Activated CD4-positive, alpha-beta T cell treated with anti-CD3 and anti-CD28 coated beads for 36 hours (primary cell): ENCODE measurements at places on chromosomes 6 and 20. TPM values are rescaled to one million over a fixed set of nuclear protein-coding genes. Genes with fewer than 3 reads are reported as not detected.
A peak's percentile ranks its signal among the peaks of the same experiment; 100 is the strongest.

GRCh38 chr6:43761666-43762409 lies 8.2 kb upstream of the VEGFA start:
- DNase-seq: no peak

DNA sequence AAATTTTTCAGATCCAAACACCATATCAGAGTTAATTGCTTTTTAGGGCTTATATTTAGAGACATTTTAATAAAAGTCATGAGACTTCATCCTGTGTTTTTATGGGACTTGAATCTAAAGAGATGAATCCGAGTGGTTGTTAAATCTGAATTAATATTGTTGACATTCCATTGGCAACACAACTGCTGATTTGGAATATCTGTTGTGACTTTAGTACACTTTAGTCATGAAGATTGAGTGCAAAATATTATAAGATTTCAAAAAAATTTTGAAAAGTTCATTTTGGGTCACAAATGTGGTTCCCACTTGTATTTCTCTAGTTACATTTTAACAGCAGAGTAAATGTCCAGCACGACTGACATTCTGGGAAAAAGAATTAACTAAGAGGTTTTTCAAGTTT lies 442.7 kb upstream of the HSF2 start:
- no peak for DNase-seq

DNA sequence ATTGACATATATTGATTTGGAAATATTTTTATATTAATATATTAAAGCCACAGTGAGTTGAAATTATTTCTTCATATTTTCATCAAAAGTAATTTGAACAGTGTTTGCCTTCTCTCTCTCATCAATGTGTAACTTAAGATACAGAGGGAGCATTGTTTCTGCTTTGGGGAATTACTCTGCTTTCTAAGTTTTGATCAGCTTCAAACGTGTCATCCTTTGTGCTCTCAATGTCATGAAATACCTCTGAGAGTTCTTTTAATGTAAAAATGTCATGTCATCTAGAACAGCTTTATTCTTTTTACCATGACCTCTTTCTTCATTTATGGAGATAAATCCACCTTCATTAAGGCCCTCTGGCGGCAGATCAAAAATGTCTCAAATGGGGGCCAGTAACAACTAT lies 259.4 kb upstream of the STXBP5 start:
- DNase-seq: no peak

MOXD1 gene
- not detected for total RNA-seq

DNA sequence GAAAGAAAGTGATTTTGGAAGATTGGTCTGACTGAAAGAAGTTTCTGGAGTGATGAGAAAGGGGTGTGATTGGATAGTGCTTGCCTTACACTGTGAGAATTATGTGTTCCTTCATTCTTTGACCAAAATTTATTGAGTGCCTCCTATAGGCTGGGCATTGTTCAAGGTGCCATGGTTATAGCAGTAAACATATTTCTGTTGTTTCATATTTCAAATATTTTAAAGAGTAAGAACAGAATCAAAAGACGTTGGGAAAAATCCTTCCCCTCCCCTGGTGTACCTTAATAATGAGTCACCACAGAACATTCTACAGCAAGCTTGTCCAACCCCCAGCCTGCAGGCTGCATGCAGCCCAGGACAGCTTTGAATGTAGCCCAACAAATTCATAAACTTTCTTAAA lies 78.6 kb downstream of the GCLC start:
- no peak for DNase-seq

DNA sequence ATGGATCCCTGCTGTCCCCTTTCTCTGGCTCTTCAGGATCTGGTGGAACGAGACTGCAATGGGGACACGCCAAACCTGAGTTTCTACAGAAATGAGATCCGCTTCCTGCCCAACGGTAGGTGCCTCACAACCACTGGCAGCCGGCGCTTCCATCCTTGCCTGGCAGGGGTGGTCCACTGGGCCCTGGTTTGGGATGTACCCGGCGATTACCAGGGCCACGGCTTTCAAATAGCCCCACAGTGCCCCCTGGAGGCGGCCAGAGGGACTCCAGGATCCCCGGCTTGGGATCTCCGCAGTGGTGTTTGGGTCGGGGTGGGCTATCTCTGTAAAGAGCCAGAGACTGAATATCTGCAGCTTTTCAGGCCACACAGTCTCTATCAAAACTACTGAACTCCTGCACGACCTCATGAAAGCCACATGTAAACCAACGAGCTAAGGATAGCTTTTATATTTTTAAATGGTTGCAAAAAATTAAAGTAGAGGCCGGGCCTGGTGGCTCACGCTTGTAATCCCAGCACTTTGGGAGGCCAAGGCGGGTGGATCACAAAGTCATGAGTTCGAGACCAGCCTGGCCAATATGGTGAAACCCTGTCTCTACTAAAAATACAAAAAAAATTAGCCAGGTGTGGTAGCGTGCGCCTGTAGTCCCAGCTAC lies 3.7 kb downstream of the OGFR start:
- peak; percentile 86 for DNase-seq

ATP9A gene
- total RNA-seq: 2.7 TPM

BPIFA1 gene
- total RNA-seq: not detected

DNA sequence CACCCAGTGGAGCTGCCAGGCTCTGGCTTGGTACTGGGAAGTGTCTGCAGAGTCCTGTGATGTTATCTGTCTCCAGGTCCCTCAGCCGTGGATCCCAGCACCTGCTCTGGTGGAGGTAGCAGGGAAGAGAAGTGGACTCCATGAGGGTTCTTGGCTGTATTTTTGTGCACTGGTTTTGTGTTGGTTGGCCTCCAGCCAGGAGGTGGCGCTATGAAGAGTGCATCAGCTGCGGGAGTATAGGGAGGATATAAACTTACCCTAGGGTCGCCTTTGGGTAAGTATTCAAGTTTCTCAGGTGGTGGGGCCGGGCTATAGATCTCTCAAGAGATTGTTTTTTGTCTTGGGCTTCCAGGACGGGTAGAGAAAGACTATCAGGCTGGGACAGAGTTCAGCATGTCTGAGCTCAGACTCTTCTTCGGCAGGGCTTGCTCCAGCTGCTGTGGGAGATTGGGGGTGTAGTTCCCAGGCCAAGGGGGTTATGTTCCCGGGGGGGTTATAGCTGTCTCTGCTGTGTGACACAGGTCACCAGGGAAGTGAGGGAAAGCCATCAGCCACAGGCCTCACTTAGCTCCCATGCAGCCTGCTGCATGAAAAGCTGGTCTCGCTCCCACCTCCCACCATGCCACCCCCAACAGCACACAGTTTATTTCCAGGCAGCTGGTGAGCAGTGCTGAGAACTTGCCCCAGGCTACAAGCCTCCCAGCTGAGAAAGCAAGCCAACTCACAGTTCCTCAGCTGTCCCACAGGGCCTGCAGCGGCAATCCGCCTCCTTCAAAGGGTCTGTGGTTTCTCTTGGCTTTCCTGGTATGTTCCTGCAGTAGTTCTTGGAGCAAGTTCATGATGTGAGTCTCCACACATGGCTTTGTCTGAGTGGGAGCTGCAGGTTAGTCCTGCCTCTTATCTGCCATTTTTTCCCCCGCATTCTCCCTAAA lies 115.7 kb downstream of the AIG1 start:
- DNase-seq: peak; percentile 12

GSTA1 gene
- not detected for total RNA-seq

IL17F gene
- 155 TPM for total RNA-seq

DNA sequence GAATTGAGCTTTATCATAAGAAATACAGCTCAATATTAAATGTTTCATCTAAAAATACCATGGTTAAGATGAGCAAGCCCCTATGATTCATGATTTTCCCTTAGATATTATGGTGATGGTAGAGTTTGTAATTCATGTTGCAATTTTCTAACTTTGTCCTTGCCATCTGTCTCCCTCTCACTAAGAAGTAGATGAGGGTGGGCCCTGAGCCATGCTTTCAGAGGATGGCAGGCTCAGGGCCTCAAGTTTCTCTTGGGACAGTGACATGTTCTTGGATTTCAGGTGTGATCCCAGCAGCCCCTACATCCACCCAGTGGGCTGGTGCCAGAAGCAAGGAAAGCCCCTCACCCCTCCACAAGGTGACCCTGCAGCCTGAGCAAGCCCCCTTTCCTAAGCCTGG lies 25.6 kb downstream of the L3MBTL1 start:
- DNase-seq: no peak

XKR7 gene
- not detected for total RNA-seq

DNA sequence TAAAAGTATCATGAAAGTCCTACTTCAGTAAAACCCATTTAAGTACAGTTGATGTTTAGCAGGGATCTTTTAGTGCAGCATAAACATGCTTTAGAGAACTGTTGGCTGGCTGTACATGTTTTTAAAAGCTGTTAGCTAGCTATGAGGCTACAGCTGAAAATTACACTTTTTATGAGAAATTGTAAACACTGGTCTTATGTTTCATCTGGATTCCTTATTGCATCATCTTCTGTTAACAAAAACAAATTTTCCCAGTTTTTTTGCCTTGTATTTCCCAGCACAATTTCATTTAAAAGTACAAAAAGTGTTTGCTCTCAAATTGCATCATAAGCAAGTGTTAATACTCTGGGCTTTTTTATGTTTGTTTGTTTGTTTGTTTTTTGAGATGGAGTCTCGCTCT lies 18.3 kb upstream of the HLA-E start:
- DNase-seq: no peak

- DNase-seq: no peak
These were observed 577 bp upstream of the FOXF2 start for GRCh38 chr6:1388630-1389368.

GRCh38 chr6:169779896-169780295 lies 28.5 kb downstream of the ERMARD start:
- DNase-seq: no peak

PACSIN1 gene
- 0.07 TPM for total RNA-seq

GRCh38 chr6:37381579-37381978 lies 27.8 kb downstream of the RNF8 start:
- DNase-seq: peak; percentile 31

DNA sequence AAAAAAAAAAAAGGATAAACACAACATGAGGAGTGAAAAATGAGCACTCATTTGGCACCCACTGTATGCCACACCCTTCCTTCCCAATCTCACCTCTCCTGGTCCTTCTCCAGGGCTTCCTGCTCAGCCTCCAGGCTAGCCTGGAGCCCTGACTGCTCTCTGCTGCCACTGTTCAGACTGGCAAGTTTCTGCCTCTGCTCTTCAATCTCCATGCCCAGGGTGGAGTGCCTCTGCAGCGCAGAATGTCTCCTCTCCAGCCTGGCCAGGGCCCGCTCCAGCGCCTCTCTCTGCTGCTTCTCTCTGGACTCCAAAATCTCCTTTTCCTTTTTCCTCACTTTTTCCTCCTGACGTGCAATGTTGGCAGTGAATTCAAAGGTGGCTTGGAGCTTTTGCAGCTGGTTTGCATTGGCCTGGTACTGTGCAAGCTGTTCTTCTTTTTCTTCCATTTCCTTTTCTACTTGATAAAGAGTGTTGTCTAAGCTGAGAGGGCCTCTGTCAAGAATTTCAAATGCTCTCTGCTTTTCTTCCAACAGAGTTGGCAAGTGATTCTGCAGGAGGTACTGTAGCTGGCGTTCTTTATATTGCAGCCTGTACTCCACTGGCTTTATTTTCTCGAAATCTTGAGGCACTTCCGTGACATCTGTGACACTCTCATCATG lies 194.4 kb downstream of the KIF16B start:
- no peak for DNase-seq

DNA sequence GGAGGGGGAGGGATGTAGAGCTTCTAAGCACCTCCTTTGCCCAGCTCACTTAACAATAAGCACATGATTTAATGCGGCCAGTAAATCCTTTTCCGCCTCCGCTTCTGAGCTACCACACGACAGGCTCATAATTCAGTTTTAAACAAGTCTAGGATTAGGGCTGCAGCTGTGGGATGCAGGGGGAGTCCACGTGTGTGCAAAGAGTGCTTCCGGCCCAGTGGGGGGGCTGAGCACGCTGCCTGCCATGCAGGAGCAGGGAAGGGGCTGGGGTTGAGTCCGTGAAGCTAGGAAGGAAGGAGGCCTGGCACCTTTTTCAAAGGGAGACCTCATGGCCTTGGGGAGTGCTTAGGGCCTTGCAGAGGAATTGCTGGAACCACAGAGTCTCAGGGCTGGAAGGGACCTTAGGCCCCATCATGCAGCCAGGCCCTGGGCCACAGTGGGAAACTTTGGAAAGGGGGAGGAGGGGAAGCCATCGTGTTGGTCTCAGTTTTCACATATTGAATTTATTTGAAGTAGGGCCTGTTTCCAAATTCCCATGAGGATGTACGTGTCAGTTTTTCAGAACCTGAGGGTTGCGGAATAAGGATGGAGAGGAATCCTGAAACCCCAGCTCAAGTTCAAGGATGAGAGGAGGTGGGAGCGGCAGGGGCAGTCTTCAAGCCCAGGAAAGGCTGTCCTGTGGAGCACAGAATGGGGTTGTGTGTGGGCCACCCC lies 96.1 kb downstream of the VEGFA start:
- no peak for DNase-seq

RSPH9 gene
- not detected for total RNA-seq

SIRPG gene
- 34.3 TPM for total RNA-seq

DNA sequence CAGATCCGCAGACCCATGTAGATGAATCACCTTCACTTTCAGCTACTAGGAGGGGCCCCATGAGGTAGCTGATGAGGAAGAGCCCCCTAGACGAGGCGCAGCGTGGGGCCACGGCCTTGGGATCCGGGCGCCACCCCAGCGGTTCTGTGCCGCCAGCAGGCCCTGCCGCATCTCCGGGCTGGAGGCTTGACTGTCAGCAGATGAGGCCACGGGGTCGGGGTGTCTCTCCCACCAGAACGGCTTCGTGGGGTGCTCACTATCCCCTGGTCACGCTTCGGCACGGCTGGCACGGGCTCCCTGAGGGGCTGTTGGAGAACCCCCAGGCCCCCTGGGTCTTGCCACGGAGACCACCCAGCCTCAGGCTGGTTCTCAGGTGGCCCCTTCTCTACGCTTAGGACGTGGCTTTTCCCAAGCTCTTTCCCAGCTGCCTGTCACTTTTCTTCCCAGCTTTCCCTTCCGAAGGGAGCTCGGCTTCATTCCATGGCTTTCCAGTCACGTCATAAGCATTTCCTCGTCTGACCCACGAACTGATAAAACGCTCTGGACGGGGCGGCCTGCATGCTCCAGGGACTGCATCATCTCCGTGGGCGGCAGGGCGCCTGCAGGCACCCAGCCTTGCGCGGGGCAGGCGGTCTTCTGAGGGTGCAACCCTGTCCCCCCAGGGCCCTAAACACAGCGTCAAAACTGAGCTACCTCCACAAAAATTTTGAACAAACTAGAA lies 85.9 kb downstream of the THBS2 start:
- DNase-seq: no peak

GRCh38 chr20:40697541-40697940 lies 8.5 kb upstream of the MAFB start:
- DNase-seq: no peak

BAK1 gene
- 43.3 TPM for total RNA-seq

- DNase-seq: no peak
These were observed 88.3 kb downstream of the SLX4IP start for GRCh38 chr20:10523443-10523842.
